MV-4-11 (cell line): ENCODE measurements at places on chromosomes 3 and 15.

DNA sequence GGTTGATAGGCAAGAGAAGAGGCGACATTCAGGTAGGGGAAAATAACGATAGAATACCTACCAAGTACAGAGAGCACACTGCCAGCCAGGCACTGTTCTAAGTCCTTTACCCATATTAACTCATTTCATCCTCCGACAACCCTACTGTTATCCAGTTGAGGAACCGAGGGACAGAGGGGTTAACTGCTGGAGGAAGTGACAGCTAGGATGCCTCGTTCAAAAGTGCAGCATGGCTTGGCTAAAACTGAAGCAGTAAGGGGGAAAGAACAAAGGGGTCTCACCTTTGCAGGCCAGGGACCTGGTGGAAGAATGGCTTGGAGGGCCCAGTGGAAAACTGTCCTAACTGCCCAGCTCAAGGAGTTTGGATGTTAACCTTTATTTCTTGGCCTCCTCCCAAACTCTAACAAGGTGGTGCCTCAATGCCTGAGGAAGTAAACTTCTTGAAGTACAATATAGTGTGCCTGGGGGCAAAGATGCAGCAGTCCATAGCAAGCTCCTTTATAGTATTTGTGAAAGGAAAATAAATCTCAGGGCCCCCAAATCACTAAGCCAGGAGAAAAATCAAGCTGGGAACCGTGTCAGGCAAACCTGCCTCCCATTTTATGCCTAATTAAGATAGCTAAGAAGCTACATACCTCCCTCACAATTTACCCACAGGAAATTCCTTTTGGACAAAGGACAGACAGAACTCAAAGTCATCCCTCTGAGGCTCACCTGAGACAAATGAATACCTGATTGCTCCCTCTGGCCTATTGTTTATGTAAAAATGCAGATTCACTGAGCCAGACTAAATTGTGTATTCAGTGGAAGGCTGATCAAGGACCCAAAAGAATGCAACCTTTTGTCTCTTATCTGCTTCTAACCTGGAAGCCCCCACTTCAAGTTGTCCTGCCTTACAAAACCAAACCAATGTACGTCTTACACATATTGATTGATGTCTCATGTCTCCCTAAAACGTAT lies 1.6 kb upstream of the ITGB5 start:
- DNase-seq = no peak

GRCh38 chr3:133851266-133851906 lies 44.3 kb downstream of the RAB6B start:
- no peak for DNase-seq

DNA sequence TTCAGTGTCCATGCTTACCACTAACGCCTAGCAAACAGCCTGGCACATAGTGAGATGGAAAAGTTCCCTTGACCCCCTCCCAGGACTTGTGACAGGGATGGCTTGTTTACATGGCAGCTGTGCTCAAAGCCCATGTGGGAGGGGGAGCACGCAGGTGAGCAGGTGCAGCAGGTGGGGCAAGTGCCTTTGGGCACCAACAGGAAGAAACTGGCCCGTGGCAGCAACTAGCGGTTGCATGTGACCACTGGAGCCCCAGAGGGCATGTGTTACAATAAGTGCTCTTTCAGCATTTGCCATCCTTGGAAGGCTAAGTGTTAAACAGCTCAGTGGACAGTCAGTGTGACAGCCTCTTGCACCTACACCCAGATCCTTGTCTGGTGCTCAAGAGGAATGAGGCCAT lies 734.6 kb downstream of the TUSC7 start:
- DNase-seq = no peak

DNA sequence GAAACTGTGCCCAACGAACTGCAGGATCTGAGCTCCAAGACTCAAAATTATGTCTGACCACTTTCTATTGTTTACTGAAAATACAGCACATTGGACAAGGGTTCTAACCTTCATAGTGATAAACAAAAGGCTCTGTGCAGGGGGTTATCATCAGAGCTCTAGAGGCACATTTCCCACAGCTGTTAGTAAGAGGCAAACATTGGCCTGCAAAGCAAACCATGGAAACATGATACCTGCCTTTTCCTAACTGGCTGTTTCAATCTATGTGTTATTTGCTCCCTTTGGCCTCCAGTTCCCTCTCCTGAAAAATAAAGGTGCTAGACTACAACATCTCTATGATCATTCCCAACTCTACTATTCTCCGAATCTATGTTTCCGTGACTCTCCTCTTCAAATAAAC lies 159.7 kb upstream of the ARHGEF26 start:
- DNase-seq = no peak

DNA sequence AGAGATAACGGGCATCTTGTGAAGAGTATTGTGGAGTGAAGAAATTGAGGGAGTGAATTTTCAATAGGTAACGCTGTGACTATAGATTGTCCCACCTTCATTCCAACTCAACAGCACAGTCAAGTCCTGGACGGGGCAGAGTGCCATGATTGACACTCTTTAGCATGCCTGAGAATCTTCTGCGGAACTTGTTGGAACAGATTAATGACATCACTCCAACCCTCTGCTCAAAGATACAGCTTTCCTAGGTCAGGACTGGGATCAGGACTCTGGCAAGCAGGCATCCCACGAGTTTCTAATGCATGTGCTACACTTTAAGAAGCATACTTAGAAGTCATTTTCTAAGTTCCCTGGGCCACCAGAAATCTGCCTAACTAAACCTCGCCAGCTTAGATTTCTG lies 267.6 kb upstream of the CFAP20DC start:
- no peak for DNase-seq

GRCh38 chr15:66409565-66410108 lies 22.9 kb downstream of the MAP2K1 start:
- DNase-seq = no peak

DNA sequence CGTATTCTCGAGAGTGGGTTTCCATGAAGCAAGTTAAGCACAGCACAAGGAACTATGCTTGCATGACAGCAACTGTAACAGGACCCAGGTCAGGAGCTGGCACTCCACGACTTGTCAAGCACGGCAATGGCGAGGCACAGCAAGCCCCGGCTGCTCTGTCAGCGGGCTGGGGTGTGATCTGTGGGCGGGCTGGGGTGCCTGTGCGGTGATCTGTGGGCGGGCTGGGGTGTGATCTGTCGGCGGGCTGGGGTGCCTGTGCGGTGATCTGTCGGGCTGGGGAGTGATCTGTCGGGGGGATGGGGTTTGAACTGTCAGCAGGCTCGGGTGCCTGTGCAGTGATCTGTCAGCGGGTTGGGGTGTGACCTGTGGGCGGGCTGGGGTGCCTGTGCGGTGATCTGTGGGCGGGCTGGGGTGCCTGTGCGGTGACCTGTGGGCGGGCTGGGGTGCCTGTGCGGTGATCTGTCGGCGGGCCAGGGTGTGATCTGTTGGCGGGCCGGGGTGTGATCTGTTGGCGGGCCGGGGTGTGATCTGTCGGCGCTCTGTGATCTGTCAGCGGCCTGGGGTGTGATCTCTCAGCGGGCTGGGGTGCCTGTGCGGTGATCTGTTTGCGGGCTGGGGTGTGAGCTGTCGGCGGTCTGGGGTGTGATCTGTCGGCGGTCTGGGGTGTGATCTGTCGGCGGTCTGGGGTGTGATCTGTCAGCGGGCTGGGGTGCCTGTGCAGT lies 205.7 kb downstream of the XXYLT1 start:
- DNase-seq = no peak

DNA sequence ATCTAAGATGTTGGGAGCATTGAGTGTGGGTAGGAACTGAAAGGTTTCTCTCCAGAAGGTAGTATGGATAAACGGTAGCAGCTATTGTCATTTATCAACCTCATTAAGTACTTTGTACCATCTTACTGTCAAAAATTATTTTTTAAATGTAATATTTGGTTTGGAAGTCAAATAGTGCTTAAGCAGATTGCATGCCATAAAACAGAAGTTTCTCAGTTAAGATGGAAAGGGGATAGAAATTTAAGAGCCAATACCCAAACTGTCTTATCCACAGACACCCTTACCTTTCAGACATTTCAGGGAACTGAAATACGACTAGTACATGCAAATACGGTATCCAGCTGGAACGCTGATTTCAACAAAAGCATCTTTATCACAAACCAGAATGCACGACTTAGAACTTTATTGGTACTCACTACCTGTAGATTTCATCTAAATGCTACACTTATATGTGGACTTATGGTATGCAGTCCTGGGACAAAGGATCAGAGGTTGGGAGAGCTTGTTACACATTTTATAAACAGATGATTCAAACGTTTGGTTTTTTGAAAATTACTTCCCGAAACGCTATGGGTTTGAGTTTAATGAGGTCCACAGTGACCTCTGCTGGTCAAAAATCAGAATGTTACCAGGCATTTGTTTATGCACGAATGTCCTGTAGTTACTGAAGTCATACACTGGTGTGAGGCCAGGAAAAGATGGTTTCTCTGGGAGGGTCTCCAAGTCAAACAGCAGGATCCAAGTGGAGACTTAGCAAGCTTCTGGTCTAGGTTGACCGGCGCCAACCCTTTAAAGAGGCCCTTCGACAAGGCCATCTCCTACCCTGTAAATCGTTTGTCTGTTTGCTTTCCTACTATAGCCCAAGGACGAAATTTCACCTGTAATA lies 45.7 kb upstream of the DUT start:
- DNase-seq = peak; percentile 79

DNA sequence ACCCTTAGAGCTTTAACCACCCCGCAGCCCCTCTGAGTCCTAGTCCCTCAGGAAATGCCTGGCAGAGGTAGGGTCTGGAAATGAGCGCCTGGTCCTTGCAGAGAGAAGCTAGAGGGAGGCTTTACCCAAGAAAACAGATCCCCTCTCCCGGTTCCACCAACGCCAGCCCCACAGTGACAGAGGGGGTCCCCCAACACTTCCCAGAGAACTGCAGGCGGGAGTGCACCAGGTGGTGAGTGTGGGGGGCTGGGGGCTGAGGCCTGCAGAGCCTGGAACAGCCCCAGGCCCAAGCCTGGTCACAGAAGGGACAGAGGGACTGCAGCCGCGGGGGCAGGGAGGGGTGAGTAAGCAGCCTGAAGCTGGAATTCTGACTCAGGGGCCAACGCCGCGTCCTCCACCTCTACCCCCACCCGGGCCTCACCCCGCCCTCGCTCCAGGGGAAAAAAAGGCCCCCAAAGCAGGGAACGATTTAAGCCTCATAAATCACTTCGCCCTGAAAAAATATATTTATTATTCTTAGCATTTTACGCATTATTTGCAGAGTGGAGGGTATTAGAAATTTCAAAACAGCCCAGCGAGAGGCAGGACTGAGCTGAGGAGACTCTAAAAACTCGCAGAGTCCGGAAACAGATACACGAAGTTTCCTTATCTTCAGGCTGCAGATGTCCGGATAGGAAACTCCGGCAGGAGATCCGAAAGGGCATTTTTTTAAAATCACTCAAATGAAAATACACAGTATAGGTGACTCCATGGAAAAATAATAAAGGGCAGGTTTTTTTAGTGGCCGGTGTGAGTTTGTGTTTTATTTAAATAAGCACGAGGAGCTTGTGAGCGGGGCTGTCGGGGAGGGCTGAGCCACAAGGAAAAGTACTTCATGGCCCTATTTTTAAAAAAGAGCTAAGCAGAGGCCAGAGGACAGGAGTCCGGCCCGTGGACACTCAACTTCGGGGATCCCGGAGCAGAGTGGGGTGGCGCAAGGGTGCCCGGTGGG lies 10.0 kb downstream of the GATA2 start:
- peak; percentile 23 for DNase-seq
